Heart right ventricle (tissue), 16 donors: ENCODE measurements at places on chromosomes 13 and 19. TPM values are rescaled to one million over a fixed set of nuclear protein-coding genes. Genes with fewer than 3 reads are reported as not detected.

The FUT2 gene
- total RNA-seq, result not detected

The EDNRB gene
- total RNA-seq, result 15.2 TPM

The GJB6 gene
- total RNA-seq, result not detected

The TYK2 gene
- total RNA-seq, result 43.5 TPM

The RGCC gene
- 57.0 TPM for total RNA-seq

The MIR17HG gene
- 0.77 TPM for total RNA-seq

The PINLYP gene
- 0.28 TPM for total RNA-seq

The IZUMO2 gene
- total RNA-seq, result not detected

The SOHLH2 gene
- total RNA-seq, result 3.0 TPM

The INSL3 gene
- not detected for total RNA-seq

GRCh38 chr13:110458594-110459365 lies 102.7 kb downstream of the RAB20 start:
- DNase-seq, result no peak

GRCh38 chr13:91609353-91609752 lies 210.9 kb downstream of the GPC5 start:
- DNase-seq, result no peak

- DNase-seq, result peak; percentile 90
Measured at GRCh38 chr19:18292810-18293641, 11.6 kb upstream of the JUND start.

DNA sequence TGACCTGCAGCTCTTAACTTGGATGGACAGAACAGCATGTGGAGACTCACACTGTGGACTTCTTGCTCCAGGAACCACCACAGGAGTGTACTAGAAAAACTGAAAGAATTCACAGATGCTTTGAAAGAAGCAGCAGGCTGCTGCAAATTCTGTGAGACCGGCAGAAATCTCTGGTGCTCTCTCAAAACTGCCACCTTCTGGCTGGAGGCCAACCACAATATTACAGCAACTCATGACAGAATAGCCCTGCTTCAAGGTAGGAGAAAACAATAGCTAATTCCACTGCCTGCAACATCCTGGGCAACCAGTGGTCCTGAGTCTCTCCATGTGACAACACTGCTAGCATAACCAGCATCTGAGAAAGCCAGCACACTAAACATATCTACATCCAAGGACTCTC lies 26.9 kb downstream of the CDK8 start:
- no peak for DNase-seq

GRCh38 chr13:91238036-91238435 lies 109.5 kb upstream of the MIR17HG start:
- no peak for DNase-seq

DNA sequence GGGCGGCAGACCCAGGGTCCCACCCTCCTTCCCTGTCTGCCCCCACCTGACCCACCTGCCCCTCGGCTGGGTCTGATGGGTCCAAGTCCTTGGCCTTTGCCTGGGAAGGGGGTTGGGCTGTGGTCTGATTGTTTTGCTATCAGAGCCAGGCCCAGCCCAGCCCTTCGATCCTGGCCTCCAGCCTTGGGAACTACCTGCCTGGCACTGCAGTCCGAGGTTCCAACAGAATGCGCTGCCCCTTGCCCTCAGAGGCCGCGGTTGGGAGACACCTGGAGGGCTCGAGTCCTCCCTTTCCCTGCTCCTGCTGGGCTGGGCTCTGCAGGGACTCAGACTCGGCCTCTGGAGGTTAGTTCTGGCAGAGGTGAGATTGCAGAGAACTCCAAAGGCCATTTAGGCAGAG lies 1.6 kb downstream of the CCL25 start:
- no peak for DNase-seq

DNA sequence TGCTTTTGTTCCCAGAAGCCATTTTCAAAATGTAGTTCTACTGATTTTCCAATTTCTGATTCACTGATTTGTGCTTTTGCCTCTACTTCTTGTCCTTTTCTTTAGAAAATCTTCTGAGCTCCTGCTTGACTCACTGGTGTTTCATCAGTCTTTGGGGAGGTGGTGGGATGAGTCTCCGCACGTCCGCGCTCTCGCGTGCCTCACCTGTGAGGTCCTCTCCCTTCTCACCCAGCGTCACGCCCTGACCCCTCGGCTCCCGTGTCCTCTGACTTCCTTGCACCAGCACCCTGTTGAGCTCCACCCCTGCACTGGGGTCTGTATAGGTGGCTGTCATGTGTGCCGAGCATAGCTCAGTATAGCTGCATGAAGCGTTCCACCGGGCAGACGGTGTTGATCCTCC lies 52.7 kb upstream of the MCF2L start:
- DNase-seq, result no peak

DNA sequence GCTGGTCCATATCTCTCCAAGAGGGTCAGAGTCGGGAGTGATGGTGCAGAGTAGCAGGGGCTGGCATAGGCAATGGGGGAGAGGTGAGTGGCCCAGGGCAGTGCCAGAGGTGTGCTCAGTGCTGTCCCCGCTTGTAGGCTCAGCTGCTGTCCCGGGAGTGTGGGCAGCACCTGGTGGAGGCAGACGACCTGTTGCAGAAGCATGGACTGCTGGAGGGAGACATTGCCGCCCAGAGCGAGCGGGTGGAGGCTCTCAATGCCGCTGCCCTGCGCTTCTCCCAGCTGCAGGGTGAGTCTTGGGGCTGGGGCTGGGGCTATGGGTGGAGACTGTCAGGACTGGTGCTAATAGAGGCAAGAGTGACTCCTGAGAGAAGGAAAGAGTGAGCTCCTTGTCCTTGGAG lies 39.3 kb downstream of the SPTBN4 start:
- DNase-seq, result no peak

- DNase-seq, result no peak
Measured at GRCh38 chr19:55075371-55075998, at the start of gene EPS8L1. Gene EPS8L1, plus strand, starts transcription at chr19:55075869. Its CDS starts 576 bp downstream, at chr19:55076445.

DNA sequence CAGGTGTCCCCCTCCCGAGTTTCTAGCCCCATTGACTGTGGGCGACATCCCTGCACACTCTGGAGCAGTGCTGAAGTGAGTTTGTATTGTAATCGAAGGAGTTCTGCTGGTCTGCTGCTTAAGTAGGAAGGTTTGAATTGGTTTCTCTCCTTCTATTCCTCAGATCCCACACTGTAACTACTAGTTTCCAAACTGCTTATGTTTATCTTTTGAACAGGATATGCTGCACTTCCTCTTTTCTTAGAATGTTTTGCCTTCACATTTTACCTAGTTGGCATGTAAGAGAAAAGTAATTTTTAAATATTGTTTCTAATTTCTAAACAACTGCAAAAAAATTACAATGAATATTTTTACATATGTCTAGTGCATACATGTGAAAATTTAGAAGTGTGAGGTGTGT lies 511.8 kb downstream of the KLF12 start:
- DNase-seq, result no peak

DNA sequence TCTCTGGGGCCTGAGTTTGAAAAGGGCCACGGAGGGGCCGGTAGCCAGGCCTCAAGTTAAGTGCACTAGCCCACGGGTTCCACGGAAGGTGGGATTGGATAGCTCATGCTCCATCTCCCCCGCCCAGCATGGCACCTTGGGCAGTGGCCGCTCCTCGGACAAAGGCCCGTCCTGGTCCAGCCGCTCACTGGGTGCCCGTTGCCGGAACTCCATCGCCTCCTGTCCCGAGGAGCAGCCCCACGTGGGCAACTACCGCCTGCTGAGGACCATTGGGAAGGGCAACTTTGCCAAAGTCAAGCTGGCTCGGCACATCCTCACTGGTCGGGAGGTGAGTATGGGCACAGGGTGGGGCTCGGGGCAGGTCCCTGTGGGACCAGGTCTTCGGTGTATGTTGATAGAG lies 7.8 kb downstream of the MARK4 start:
- DNase-seq, result no peak

GRCh38 chr19:35812220-35813042 lies at the start of gene PRODH2:
Gene PRODH2, minus strand, starts transcription at chr19:35812845. Its CDS starts 40 bp downstream, at chr19:35812805.
- DNase-seq, result no peak

DNA sequence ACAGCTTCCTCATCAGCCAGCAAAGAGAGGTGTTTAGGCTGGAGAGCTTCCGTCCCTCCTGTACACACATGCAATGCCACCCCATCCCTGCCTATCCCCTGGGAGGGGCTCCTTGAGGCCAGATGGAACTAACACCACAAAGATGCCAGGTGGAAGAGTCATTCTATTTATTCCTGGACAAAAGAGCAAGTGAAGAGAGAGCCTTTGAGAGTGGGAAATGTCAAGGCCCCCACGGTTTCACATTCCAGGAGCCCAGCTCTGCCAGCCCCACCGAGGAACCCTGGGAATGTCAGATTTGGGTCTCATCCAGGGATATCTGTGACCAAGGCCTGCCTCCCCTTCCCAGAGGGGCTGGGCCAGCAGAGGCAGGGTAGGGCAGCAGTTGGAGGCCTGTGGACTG lies 30.8 kb upstream of the IGFL1 start:
- no peak for DNase-seq

GRCh38 chr13:47757466-47758080 lies 243.5 kb downstream of the SUCLA2 start:
- no peak for DNase-seq

- DNase-seq, result no peak
Measured at GRCh38 chr19:48221628-48222027, 34.1 kb downstream of the CARD8 start.

DNA sequence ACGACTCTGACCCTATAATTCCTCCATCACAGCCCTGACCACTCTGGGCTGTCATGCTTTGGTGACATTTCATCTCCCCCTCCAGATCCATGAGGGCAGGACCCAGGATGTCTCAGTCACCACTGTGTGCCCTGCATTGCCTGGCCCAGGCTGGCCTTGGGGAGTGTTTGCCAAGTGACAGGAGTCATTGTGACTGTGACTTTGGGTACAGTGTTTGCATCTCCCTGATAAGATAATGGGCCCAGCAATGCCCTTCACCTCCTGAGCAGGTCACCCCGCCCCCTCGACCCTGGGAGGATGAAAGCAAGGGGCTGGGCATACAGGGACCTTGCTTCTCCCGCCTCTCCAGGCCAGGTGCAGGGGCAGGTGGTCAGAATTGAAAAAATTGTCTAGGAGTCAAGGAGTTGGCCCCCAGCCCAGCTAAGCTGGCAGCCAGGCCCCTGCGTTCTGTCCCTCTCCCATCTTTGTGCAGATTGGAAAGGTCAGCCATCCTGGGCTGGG lies 5.9 kb upstream of the ATP4A start:
- no peak for DNase-seq

GRCh38 chr19:44742330-44743061 lies 6.0 kb upstream of the BCL3 start:
- no peak for DNase-seq

GRCh38 chr19:58009666-58010301 lies 7.2 kb upstream of the ZNF606 start:
- peak; percentile 93 for DNase-seq

DNA sequence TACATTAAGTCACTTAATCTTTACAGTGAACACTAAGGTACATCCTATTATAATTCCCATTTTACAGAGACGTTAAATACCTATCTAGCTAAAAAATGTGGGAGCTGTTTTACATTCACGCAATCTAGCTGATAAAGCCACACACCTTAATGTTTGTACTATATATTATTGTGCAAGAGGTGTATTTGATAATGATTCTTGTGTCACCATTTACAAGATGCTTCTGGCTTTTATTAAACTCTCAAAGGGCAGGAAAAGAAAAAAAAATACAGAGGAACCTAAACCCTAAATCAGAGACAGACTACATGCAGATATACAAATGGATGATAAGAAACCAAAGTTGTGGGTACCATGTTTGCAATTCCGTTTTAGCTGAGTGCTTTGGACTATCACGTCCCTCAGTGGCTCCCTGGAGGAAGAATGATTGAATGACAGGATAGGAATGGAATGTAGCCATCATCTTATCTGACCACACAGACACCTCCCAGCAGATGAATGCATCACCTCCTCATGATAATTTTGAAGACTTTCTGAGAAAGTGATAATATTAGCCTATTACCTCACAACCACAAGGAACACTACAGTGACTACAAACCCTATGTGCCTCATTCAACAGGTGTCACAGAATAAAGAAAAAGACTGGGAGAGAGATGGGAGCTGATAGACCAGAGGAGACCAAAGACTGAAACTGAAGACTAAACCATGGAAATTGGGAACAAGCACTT lies 230.5 kb upstream of the SERP2 start:
- DNase-seq, result no peak

DNA sequence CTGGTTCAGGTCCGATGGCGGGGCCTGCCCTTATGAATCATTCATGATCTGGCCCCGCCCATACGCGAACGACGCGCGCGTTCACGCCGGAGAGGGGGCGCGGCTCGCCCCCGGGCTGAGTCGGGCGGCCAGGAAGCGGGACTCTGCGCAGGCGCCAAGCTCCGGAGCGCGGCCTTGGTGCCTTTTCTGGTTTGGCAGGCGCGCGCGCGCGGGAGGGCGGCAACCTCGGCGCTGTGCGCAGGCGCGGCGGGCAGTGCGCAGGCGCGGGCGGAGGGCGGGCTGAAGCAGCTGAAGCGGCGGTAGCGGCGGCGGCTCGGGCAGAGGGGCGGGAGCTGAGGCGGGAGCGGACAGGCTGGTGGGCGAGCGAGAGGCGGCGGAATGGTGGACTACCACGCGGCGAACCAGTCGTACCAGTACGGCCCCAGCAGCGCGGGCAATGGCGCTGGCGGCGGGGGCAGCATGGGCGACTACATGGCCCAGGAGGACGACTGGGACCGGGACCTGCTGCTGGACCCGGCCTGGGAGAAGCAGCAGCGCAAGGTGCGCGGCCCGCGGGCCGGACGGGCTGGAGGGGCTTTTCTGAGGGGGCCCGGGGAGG lies at the start of gene ACTN4:
ACTN4 (plus strand) TSS at position 282 of the 598 bp plus-strand sequence; CDS start at position 379, 97 bp downstream.
- DNase-seq, result peak; percentile 99

GRCh38 chr19:41373993-41374392 lies 2.3 kb upstream of the TMEM91 start:
- peak; percentile 89 for DNase-seq

- DNase-seq, result no peak
Measured at GRCh38 chr19:50167314-50167721, 4.2 kb upstream of the IZUMO2 start.

- DNase-seq, result peak; percentile 49
Measured at GRCh38 chr13:23673354-23673753, 103.1 kb downstream of the TNFRSF19 start.

- DNase-seq, result no peak
Measured at GRCh38 chr19:47021536-47022139, 2.0 kb downstream of the NPAS1 start.

GRCh38 chr19:13930402-13930801 lies 7.8 kb downstream of the PODNL1 start:
- DNase-seq, result no peak

DNA sequence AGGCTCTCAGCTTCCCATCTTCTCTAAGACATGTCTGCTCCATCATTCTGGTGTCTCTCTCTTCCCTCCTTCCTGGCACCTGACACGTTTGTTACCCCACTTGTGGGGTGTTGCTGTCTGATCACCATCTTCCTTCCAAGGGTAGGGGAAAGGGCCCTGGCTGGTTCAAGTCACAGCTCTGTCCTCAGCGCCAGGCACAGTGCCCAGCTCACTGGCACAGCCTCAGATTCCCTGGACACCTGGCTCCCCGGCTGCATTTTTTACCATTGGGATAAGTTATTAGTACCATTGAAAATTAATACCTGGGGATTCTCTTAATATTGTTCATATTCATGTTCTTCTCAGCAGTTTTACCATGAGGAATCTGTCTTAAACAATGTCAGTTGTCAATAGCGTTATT lies 50.8 kb upstream of the LDLR start:
- DNase-seq, result no peak

DNA sequence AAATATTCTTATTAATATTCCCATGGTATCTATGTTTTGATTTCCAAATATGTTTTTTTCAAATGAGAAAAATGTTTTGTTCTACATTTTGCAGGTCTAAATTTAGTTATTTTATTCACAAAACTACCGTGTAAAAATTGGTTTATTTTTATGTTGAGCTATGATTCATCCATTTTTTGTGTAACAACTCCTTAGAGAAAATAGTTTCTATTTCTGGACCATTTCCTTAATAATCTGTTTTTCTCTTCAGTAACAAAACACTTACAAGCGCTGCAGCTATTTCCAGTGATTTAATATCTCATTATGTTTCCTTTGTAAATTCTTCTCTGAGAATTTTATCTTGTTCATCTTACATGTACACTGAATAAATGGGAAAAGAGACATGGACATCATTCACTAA lies 550.7 kb upstream of the SLITRK5 start:
- DNase-seq, result no peak
